Omental fat pad (tissue), 4 donors: ENCODE measurements at places on chromosomes 11 and 22.

- DNase-seq: no peak
Measured at GRCh38 chr22:27438271-27438980, 363.1 kb downstream of the MN1 start.

- no peak for DNase-seq
Measured at GRCh38 chr11:12131943-12132789, 21.8 kb downstream of the MICAL2 start.

GRCh38 chr11:100949443-100949842 is 180.2 kb downstream of the PGR start:
- no peak for DNase-seq

DNA sequence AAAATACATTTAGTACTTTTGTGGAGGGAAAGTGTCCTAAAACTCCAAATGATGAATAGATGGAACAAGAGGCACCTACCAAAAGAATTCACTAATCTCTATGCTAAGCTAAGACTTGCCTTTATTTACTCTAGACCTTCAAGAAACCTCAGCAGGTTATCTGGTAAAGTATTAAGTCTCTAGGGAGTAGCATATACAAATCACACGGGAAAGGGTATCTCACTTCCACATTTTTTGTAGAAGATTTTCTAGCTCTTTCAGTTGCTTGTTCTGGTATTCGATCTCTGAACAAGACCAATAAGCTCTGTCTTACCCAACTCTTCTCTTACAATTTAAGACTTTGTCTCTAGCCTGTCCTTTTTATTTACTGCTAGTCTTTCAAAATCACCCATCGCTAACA is 18.1 kb upstream of the CADM1 start:
- DNase-seq: no peak

- DNase-seq: no peak
Measured at GRCh38 chr11:91804042-91804441, 420.6 kb upstream of the FAT3 start.

DNA sequence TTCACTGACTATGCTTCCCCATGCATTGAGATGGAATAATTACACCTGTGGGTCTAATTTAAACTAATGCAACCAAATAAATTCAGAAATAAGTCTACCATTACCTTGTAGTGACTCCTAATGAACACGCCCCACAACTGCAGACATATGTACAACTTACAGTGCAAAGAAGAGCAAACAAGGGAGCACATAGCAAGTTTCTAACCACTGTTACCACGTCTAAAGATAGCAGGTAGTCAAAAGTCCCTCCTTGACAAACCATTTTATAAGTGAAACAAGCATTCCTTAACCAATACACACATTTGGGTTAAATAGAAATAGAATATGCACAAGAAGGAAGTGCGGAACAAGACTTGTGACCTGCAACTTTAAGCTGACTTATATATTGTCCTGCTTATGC is 20.6 kb downstream of the PHF21A start:
- DNase-seq: no peak

DNA sequence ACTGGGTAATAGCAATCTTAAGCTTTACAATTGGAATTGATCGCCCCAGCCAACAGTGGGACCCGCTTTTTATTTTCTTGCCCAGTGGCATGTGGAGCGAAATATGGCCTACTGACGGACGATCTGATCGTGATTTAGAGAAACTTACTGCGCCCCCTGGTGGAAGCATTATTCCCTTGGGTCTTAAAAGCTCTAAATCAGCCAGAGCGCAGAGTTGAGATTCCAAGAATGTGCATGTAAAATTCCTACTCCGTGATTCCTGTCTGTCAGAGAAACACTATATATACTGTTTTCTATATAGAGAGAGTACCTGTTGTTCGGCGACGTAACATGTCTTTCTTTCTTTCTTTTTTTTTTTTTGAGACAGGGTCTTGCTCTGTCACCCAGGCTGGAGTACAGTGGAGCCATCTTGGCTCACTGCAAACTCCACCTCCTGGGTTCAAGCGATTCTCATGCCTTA is 3.7 kb upstream of the DPF2 start:
- peak; percentile 97 for DNase-seq

DNA sequence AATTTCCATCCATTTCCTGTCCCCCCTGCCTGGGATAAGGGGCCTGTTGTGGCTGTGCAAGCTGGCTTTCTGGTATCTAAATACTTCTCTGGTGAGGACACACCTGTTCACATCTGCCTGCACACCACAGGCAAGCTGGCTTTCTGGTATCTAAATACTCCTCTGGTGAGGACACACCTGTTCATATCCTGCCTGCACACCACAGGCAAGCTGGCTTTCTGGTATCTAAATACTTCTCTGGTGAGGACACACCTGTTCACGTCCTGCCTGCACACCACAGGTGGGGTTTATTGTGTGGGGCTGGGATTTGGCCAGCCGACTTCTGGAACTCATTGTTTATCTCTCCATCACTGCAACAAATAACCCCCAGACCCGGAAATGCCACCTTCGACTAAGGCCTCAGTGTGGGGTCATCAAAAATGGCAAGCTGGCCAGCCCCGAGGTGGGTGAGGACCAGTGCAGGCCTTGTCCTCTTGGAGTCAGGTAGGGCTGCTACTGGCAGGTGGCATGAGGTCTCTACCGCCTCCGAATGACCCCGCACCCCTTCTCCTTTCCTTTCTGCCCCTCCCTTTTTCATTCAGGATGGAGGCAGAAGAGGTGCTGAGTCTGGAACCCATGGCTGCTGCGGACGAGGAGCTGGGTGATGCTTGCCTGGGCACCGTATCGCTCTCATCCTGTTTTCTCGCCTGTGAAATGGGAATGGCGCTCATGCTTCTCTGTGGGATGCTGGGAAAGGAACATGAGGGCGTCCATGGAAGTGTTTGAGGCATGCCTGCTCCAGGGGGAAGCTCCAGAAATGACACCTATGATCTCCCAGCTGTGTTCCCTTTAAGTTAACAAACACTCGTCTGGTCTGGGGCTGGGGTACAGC is 43.5 kb upstream of the MYEOV start:
- DNase-seq: no peak

GRCh38 chr11:118928870-118929500 is 3.3 kb upstream of the BCL9L start:
- DNase-seq: no peak

- no peak for DNase-seq
Measured at GRCh38 chr11:6566704-6567370, 36.6 kb downstream of the RRP8 start.

DNA sequence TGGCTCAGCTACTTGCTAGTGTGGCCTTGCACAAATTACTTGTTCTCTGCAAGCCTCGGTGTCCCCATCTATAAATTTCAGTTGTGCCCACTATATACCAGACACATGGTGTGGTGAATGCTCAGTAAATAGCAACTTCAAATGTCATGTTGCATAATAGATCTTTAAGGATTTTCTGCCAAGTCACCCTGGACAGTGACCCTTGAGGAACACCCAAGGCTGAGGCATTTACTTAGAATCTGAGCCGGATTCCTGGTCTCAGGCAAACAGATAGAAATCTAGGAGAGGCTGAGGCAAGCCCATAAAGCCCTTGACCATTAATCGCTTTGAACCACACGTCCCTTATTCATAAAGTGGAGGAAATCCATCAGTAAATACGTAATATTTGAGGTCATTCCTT is 9.7 kb downstream of the TEAD1 start:
- no peak for DNase-seq

DNA sequence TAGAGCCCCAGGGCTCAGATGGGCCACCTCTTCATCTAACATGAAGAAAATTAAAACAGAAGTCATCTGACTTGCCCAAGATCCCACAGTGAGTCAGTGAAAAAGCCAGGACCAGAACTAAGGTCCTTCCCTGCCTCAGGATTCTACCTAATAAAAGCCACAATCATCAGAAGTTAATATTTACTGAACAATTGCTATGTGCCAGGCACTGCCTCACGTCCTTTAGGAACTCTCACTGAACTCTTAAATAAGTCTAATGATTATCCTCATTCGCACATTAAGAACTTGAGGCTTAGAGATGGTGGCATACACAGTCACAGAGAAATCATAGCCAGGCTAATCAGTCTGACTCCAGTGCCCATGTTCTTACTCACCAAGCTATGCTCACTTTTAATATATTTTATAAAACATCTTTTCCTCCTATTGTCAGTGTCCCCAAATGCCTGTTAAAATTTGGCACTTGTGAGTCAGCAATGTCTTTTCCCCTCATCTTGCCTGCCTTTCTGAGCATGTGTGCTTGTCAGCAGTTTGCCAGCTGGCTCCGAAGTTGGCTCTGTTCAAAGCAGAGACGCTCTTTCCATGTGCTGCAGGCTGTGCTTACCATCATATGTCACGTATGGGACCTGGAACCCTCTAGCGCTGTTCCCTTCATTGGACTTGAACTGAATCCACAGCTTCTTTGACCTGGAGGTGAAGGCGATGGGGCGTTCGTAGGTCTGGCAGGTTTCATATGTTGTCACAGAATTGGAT is 21.5 kb upstream of the NRIP3 start:
- DNase-seq: no peak
